Esophagus mucosa (tissue), 1 donor: ENCODE measurements at places on chromosomes 2 and 18. TPM values are rescaled to one million over a fixed set of nuclear protein-coding genes. Genes with fewer than 3 reads are reported as not detected.

NGEF gene
- total RNA-seq, result 6.1 TPM

NAT8 gene
- not detected for total RNA-seq

ZNF521 gene
- 3.3 TPM for total RNA-seq

CCBE1 gene
- 0.40 TPM for total RNA-seq

RETREG2 gene
- total RNA-seq, result 41.6 TPM

RESP18 gene
- total RNA-seq, result not detected

KLHL30 gene
- 0.08 TPM for total RNA-seq

TRIP12 gene
- total RNA-seq, result 150 TPM

ANKRD30BL gene
- total RNA-seq, result not detected

ALPI gene
- total RNA-seq, result not detected

SPC25 gene
- 6.0 TPM for total RNA-seq

EML6 gene
- 5.2 TPM for total RNA-seq

ERICH2 gene
- total RNA-seq, result not detected

ALS2 gene
- total RNA-seq, result 8.5 TPM

PRKAG3 gene
- total RNA-seq, result not detected

RGPD3 gene
- total RNA-seq, result 0.04 TPM

NMS gene
- not detected for total RNA-seq

KLF11 gene
- 6.1 TPM for total RNA-seq

FOXI3 gene
- not detected for total RNA-seq

NXPH2 gene
- total RNA-seq, result not detected

FAM237A gene
- not detected for total RNA-seq

KLHL29 gene
- 3.6 TPM for total RNA-seq

TEKT4 gene
- total RNA-seq, result not detected

SEPTIN10 gene
- total RNA-seq, result 72.6 TPM

CCDC85A gene
- total RNA-seq, result 0.24 TPM

ZSWIM2 gene
- not detected for total RNA-seq

ABCB11 gene
- total RNA-seq, result not detected

ZNF236 gene
- total RNA-seq, result 8.9 TPM

EGR4 gene
- not detected for total RNA-seq

TACR1 gene
- 0.64 TPM for total RNA-seq

DYNAP gene
- total RNA-seq, result 26.2 TPM

SERPINB11 gene
- total RNA-seq, result 7.1 TPM

NOSTRIN gene
- 3.6 TPM for total RNA-seq

NEUROD1 gene
- not detected for total RNA-seq

SATB2 gene
- 1.1 TPM for total RNA-seq

TNFAIP6 gene
- 0.20 TPM for total RNA-seq

TEX44 gene
- total RNA-seq, result not detected

TRIB2 gene
- total RNA-seq, result 12.7 TPM

NT5DC4 gene
- not detected for total RNA-seq

NDC80 gene
- 9.7 TPM for total RNA-seq

UBE2F gene
- total RNA-seq, result 58.2 TPM

UBXN2A gene
- 10.4 TPM for total RNA-seq

STPG4 gene
- 0.16 TPM for total RNA-seq

ATOH8 gene
- total RNA-seq, result 1.2 TPM

SLC14A1 gene
- total RNA-seq, result 0.52 TPM

LRP2 gene
- total RNA-seq, result not detected
